Left ventricle myocardium inferior (tissue), 1 donor: ENCODE measurements at places on chromosomes 16 and 17. TPM values are rescaled to one million over a fixed set of nuclear protein-coding genes. Genes with fewer than 3 reads are reported as not detected.

Gene KRTAP16-1
- not detected for total RNA-seq

GRCh38 chr17:71380535-71380934 lies 740.3 kb upstream of the SOX9 start:
- H3K4me3 ChIP-seq, result no peak overlapping the region
- H3K27me3 ChIP-seq, result no peaks in the 10 kb centered on the region
- no peaks in the 10 kb centered on the region for H3K36me3 ChIP-seq
- DNase-seq, result no peak
- H3K27ac ChIP-seq, result no peak overlapping the region

Gene SLC38A8
- not detected for total RNA-seq

- peak; percentile 40 for DNase-seq
- no peaks in the 10 kb centered on the region for H3K27me3 ChIP-seq
- no peak overlapping the region for H3K4me3 ChIP-seq
- H3K36me3 ChIP-seq, result no peaks in the 10 kb centered on the region
- H3K4me1 ChIP-seq, result peaks cover 19% of the 10 kb centered on the region
Measured at GRCh38 chr16:78669994-78670393, 570.5 kb downstream of the WWOX start.

Gene LHX1
- total RNA-seq, result not detected

Gene IGF2BP1
- total RNA-seq, result not detected

Gene HIC1
- 23.5 TPM for total RNA-seq

DNA sequence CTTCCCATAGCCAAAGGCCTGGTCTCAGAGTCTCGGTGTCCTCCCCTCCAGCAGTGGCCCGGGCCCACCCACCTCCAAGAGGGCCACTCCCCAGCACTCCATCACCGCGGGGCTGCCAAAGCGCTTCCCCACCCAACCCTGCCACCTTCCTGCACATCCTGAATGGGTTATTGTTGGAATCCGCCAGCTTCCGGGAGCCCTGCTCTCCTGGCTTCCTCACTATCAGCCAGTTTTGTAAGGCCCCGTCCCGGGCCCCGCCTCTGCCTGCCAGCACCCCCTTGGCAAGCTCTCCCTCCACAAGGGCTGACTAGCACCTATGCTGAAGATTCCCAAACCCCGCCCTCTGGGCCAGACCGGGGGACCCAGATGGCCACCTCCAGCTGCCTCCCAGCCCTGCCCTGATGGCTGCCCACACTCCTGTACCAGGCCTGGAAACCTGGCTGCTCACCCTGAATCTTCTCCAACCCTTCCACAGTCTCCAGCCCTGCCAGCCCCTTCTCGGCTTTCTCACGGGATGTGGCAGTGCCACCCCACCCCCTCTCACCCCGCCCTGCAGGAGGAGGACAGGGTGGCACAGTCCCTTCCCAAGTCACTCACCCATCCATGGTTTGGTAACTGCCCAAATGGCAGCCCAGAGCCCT lies 14.4 kb downstream of the MYBBP1A start:
- H3K36me3 ChIP-seq, result peaks cover 63% of the 10 kb centered on the region
- H3K4me1 ChIP-seq, result peaks cover 64% of the 10 kb centered on the region
- H3K27me3 ChIP-seq, result no peaks in the 10 kb centered on the region
- peak overlapping the region; percentile 80 for H3K27ac ChIP-seq

Gene RNF222
- not detected for total RNA-seq

Gene GUCY2D
- not detected for total RNA-seq

DNA sequence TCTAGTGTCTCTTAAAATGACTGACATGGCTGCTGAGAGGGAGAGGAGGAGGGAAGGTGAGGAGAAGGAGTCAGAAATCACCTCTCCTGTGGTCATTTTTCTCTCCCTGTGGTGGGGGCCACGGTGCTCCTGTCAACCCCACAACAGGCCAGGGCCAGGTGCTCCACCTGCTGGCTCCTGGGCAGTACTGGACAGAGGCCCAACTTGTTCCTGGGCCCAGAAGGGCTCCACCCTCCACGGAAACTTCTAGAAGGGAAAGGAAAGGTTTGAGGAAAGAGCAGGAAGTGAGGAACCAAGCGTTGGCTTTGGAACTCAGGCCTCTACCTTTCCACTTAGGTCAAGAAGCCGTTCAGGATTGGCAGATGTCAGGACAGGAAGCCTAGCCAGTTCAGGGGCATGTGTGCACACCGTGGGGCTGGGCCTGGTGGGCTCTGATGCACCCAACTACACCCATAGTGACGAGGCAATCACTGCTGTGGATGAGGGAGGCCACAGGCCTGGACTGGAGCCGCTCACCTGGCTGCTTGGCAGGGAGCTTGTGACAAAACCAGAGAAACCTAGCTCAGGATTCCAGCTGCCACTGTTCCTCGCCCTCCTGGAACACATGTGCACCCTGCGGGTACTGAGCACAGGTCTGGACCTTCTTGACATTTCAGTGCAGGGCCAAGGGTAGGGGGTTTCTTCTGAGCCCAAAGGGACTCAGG lies 36.1 kb downstream of the WNT3 start:
- DNase-seq, result no peak
- H3K27ac ChIP-seq, result no peak overlapping the region
- no peaks in the 10 kb centered on the region for H3K36me3 ChIP-seq
- H3K4me1 ChIP-seq, result no peaks in the 10 kb centered on the region
- peaks cover 34% of the 10 kb centered on the region for H3K27me3 ChIP-seq
- H3K4me3 ChIP-seq, result no peak overlapping the region

DNA sequence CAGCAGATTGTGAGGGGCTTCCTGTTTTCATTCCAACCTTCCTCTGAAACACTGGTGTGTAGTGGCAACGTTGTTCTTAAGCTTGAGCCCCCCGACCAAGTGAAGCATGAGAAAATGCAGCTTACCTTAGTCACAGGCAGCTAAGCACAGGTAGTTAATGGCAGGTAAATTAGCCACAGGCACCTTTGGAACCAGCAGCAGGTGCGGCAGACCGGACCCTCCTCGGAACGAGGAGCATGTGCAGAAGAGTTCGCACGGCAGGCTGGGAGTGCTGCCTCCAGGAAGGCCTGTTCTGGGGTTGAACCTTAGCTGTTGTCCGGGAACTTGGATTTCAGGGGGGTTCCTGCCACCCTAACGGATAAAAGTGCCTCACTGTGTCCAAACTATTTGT lies 7.2 kb upstream of the IRF8 start:
- no peak overlapping the region for H3K4me3 ChIP-seq
- peaks cover 83% of the 10 kb centered on the region for H3K27me3 ChIP-seq
- no peaks in the 10 kb centered on the region for H3K36me3 ChIP-seq
- no peak for DNase-seq
- H3K4me1 ChIP-seq, result peaks cover 5% of the 10 kb centered on the region

- peaks cover 46% of the 10 kb centered on the region for H3K4me1 ChIP-seq
- H3K27ac ChIP-seq, result peak overlapping the region; percentile 77
- no peaks in the 10 kb centered on the region for H3K36me3 ChIP-seq
- no peak overlapping the region for H3K4me3 ChIP-seq
Measured at GRCh38 chr16:48498769-48499631, 111.0 kb downstream of the N4BP1 start.

Gene TMEM235
- not detected for total RNA-seq

DNA sequence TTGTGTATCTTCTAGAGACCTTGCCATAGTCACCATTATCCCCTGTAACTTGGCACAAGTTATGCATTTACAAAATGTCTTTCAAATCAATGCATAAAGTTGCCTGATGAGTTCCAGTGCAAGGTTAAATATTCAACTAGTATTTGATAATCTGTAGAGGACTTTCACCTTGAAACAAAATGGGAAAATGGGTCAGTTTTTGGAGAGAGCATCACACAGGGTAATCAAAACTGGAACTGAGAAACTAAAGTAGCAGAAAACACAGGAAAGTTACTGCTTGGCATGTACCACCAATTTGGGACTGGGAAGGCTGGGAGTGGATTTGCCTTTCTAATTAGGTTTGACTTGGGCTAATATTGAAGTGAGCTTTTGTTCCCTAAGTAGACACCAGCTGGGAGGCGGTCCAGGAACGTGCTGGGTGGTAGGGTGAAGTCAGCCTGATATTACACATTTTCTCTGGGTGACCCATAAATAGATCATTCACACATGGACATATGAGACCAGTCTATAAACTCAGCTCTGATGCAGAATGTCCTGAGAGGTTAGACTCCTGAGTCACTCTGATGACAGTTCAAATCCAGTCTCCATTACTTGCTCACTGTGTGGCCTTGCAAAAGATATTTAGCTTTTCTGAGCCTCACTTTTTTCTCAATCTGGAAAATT lies 152.3 kb downstream of the PCTP start:
- no peaks in the 10 kb centered on the region for H3K36me3 ChIP-seq
- H3K27ac ChIP-seq, result no peak overlapping the region
- no peak for DNase-seq
- H3K4me3 ChIP-seq, result no peak overlapping the region

GRCh38 chr16:87252269-87252970 lies 64.8 kb downstream of the C16orf95 start:
- H3K27me3 ChIP-seq, result peaks cover 15% of the 10 kb centered on the region
- H3K4me1 ChIP-seq, result peaks cover 1% of the 10 kb centered on the region
- H3K4me3 ChIP-seq, result no peak overlapping the region
- DNase-seq, result no peak
- H3K36me3 ChIP-seq, result no peaks in the 10 kb centered on the region

Gene NEUROD2
- total RNA-seq, result not detected

Gene TBC1D3I
- total RNA-seq, result not detected

Gene GPR179
- 0.05 TPM for total RNA-seq

GRCh38 chr16:52451971-52452421 lies 94.9 kb downstream of the TOX3 start:
- no peak overlapping the region for H3K27ac ChIP-seq
- no peaks in the 10 kb centered on the region for H3K36me3 ChIP-seq
- H3K27me3 ChIP-seq, result no peaks in the 10 kb centered on the region
- no peak for DNase-seq
